ENCODE measurements at places on chromosomes 1 and 21.
A peak's percentile ranks its signal among the peaks of the same experiment; 100 is the strongest.

GRCh38 chr1:12615865-12616708 lies 1.9 kb downstream of the DHRS3 start:
- no peak for DNase-seq

GRCh38 chr1:177174921-177175634 lies 4.3 kb downstream of the BRINP2 start:
- no peak for DNase-seq

DNA sequence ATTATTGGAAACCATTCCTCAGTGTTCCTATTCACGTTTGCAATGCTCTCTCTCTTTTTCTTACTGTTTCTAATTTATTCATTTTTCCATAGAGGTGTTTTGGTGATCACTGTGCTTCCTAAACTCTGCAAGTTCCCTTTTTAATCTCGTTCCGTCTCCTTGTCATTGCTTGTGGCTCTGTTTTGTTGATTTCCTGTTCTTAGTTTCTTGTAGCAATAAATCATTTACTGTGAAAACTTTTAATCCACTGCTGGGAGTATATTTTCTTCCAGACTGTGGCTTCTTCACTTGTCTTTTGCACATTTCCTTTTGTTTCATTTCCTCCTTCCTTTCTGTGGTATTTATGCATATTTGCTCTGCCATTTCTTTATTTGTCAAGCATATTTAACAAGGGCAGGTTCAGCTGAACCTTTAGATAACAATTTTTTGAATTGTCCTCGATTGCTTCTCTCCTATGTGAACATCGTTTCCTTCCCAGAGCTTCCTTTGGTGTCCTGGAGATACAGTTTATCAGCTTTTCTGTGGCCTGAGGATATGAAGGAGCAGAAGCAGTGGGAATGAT lies 3.6 kb downstream of the B3GALT5 start:
- DNase-seq = no peak

DNA sequence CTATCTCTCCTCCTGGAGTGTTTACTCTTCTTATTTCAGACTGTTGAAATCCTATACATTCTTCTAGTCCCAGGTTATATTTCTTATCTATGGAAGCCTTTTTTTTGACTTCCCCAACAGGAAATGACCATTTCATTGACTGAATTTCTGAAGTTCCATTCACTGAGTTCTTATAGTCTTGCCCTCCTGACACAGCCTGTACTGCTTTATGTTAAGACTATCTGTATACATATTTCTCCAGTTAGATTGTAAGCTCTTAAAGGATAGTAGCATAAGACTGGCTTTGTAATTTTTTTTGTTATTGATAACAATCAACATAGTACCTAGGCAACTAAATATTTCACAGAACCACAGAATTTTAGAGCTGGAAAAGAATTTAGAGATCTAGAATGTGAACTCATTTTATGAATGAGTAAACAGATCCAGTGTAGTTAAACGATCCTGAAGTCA lies 14.9 kb upstream of the MACF1 start:
- peak; percentile 82 for DNase-seq

GRCh38 chr1:198679535-198680173 lies 40.8 kb downstream of the PTPRC start:
- no peak for DNase-seq

DNA sequence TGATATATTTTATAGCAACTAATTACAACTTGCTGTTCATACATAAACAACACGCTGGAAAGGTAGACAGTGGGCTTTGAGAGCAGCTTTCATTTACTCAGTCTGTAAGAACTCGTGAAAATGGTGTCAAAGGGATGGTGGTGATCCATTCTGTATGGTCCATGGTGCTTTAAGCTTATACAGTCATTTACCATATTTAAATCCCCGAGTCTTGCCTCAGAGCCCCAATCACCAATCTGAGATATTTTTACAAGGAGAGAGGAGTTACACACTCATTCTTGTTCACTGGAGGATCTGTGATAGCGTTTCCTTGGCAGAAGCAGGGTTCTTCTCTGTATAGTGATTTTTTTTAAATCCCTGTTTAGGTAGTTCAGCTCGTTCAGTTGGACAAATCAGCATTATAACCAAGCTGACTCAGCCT lies 694.6 kb downstream of the USP25 start:
- peak; percentile 69 for DNase-seq

DNA sequence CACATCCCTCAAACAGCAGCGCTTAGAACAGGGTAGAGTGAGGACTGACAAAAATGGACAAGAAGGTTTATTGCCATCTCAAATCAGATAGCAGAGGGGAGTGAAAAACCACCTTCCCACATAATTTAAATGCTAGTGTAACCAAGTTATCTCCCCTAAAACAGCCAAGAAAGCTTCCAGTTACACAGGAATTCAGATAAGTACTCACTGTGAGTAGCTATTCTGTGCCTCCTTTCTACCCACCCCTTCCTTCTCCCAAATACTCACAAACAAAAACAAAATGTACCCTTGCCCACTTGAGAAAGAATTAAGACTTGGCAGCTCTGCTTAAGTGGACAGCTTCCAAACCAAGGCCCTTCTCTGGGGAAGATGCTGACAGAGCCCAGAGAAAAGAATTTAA lies 9.1 kb downstream of the OTUD7B start:
- peak; percentile 52 for DNase-seq

GRCh38 chr1:96427616-96428015 lies 294.0 kb upstream of the PTBP2 start:
- peak; percentile 14 for DNase-seq

DNA sequence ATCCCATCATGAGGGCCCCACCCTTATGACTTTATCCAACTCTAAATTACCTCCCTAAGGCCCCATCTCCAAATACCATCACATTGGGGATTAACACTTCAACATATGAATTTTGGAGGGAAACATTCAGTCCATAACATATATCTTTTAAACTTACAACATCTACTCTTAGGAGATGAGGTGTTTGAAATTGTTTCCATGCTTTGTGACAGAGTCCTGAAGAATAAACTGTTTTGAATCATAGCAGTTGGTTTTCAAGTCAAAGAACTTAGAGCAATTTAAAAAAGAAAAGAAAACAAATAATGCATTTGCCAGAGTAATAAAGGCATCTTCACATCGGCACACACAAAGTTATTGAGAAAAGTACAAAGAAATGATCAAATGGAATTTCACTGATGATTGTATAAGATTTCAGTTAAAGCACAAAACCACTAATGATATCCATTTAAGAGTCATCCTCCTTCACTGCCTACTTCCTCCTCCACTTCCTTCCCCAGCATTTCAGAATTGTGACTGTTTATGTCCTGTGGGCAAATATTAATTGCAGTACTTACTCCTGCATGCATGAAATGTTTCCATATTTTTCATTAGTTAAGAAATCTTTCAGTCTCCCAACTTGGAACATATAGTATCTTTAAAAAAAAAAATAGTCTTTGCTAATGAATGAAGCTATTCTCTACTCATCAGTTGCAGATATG lies 202.0 kb downstream of the LRRC40 start:
- DNase-seq = no peak

DNA sequence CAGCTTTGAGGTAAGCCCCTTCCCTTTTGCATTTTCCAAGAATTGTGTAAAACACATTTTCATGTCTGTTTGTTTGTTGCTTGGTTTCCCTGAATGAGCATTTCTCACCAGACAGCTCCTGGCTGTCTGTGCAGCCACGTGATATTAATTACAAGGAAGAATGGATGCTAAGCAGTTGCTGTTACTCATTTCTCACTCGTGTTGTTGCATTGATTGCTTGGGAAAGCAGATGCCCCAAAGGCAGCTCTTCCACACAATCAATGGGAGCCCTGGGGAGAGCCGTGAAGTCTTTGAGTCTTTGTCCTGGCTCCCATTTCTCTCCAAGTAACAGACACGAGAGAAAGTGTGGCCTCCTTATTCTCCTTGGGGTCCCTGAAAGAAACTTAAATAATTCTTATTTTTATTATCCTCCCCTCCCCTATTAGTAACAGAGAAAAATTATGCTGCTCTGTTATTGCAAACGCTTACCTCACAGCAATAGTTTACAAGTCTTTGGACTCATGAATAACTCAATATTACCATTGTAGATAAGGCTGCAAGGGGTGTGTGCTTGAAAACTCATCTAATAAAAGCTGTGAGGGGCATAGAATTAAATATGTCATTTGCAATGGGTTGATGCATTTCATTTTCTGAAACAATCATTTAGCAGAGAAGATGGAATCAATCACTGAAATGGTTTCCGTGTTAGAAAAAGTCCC lies 127.7 kb upstream of the CAMK1G start:
- no peak for DNase-seq

DNA sequence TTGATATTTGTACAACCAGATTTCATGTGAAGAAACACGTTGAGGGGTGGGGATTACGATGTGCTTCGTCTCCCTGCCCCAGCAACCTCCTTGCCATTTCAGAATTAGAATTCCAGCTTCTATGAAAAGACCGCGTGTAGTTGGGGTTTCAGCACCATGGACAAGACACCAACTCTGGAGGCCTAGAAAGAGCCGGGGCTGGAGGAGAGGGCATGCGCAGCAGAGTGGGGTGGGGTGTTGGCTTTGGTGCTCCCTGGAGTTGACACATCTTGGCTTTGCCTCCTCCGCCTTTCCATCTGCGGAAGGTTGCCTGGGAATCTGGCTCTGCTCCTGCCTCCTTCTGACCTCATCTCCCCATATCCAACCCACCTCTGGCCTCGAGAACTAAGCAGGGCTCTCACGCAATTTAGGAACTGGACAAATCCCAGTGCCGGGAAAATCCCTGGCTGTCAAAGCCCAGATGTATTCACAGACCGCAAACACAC lies 11.8 kb downstream of the HTR6 start:
- peak; percentile 55 for DNase-seq

- no peak for DNase-seq
These were observed 160.0 kb downstream of the DNM3 start for GRCh38 chr1:172001288-172001687.

DNA sequence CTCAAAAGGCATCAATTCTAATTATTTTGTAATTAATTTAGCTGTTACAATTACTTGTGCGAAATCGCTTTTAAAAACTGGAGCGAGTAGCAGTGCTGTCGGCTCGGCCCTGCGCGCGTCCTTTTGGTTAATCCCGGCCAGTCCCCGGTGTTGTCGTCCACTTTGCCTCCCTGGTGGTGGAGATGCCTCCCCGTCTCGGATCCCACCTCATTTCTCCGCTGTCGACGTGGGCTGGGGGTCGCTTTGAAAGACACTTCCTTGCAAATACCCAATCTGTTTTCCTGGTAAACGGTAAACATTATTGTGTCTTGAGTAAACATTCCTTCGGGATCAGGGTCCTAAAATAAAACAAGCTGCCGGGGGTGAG lies 3.7 kb downstream of the FOXD3 start:
- no peak for DNase-seq

DNA sequence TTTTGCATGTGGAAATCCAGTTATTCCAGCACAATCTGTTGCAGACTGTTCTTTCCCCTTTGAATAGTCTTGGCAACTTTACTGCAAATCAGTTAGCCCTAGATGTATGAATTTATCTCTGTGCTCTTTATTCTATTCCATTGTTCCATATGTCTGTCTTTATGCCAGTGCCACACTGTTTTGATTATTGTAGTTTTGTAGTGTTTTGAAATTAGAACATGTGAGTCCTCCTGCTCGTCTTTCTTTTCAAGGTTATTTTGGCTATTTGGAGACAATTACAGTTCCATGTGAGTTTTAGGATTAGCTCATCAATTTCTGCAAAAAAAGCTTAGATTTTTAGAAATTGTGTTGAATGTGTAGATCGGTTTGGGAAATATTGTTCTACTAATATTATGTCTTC lies 26.6 kb downstream of the WNT3A start:
- no peak for DNase-seq

DNA sequence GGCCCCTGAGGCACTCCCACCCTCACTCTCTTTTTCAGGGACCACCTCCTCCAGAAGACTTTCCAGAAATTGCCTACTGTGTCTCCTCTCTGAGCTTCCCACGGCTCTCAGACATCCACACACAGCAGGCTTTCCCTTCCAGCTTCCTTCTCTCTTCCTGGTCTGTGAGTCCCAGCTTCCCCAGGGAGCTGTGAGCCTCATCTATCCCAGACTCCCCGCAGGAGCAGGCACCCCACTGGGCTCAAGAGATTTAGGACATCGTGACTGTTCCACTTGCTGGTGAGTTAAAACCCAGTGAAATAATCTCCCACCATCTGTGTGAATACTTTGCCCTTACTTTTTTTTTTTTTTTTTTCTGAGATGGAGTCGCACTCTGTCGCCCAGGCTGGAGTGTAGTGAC lies 22.0 kb upstream of the PRELP start:
- DNase-seq = no peak

- DNase-seq = no peak
These were observed 282.4 kb downstream of the GRIK1 start for GRCh38 chr21:29657240-29657989.

DNA sequence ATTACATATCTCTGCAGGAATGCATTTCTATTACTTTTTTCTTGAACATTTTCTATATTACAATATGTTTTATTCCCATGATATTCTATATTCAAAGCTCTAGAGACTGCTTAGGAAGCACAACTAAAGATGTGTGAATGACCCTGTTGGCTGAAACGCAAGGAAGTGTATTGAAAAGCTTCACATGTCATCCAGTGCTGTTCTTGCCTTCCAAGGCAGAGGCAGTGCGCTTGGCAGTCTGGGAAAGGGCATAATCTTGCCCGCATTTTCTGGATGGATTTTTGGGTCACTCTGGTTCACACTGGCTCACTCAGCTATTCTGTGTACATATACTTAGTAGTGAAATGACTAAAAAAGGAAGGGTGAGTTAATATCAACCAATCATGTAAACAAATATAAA lies 262.4 kb downstream of the PTPRC start:
- DNase-seq = no peak

DNA sequence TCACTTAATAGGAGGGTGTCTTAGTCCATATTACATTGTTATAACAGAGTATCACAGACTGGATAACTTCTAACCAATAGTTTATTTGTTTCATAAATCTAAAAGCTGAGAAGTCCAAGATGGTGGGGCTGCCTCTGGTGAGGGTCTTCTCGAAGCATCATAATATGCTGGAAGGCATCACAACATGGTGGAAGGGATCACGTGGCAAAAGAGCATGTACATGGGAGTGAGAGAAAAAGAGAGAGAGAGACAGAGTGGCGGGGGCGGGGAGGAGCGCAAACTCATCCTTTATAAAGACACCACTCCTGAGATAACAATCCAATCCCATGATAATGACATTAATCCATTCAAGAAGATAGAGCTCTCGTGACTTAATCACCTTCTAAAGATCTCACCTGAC lies 31.5 kb downstream of the CFHR5 start:
- DNase-seq = no peak

- no peak for DNase-seq
These were observed 78.7 kb downstream of the FBXO2 start for GRCh38 chr1:11575553-11575952.

GRCh38 chr1:15714406-15715136 lies 21.5 kb upstream of the SLC25A34 start:
- peak; percentile 64 for DNase-seq

GRCh38 chr1:44932151-44932550 lies 54.2 kb downstream of the EIF2B3 start:
- no peak for DNase-seq

All from astrocyte (in vitro differentiated cells and primary cell).